ENCODE measurements at places on chromosomes 2 and 18.
A peak's percentile ranks its signal among the peaks of the same experiment; 100 is the strongest.

DNA sequence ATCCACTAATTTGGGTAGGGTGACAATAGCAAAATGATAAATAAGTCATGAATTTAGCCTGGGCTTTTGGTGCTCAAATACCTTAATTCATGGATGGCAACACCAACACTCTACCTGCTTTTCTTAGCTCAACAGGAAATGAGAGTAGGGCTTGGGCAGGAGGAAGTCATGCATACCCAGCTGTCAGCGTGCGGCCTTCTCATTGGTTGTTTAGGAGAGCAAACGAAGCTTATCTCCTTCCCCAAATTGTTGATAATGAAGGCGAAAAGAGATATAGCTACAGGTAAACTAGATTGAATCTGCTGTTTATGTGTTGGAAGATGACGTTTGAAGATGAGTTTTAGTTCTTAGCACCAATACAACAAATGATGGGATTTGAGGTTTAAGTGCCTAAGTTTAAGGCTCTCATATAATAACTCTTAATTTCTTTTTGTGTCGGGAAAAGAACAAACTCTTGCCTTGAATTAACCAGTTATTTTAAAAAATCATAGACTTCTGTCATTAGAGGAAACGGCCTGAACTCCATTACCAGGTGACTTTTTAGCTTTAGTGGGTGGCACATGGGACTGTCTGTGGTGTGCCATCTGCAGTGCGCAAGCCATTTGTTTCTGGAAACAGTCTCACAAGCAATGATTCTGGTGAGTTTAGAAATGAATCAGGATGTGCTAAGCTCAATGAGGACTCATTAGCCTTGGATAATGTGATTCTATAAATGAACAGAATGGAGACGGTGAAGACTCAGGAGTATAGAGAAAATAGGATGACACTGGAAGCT lies 19.8 kb downstream of the MAP4K4 start:
- peak; percentile 82 for DNase-seq

DNA sequence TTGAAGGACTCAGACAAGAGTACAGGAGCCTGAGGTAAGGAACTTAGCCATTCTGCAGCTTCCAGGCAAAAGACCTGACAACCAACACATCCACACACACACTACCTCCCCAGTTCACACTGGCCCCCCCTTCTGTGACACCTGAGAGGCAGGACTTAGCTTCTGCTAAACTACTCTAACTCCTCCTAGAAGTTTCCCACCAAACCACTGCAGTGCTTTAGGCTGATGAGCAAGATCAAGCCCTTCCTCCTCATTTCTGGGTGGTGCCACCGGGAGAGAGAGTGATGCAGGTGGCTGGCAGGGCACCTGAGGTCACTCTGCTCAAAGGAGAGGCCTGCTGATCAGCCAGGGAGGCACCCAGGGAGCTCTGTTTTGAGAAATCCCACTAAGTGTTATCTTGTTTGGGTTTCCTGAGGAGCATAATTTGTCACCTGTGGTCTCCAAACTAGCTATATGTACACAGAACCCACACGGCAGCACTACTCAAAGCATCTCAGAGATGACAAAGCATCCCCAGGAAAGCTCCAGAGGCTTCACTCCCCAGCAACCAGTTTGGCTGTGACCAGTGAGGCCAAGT lies 188.4 kb downstream of the MYO5B start:
- no peak for DNase-seq

GRCh38 chr2:120379916-120380893 lies 34.3 kb downstream of the INHBB start:
- no peak for DNase-seq

- DNase-seq = no peak
These were observed 42.4 kb upstream of the PSMD14 start for GRCh38 chr2:161265874-161266273.

DNA sequence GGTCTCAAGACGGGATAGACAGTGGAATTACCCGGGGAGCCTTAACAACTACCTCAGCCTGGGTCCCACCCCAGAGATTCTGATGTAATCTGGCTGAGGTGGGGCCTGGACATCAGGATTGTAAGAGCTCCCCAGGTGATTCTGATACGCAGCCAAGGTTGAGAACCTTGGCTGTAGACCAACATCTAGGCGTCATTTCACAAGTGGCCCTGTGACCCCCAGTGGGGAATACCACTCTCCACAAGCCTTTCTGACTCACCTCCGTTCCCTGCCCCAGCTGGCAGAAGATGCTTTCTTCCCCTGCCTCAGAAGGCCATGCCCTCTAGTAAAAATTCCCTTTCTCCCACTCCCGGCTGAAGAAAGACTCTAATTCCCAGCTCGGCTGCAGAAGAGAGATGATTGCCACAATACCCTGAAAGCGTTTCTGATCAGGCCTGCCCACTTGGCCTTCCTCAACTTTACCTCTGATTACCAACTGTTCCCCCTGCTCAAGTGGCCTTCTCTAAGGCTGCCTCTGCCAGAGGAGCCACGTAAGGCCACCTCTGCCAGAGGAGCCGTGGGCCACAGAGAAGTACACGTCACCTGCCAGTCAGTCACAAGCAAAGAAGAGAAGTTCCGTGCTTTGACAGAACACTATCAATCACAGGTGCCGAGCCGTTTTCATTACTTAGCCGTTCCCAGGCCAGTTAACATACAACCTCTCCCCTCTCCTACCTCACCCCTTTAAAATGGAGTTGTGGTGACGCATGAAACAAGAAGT lies 116.8 kb upstream of the PKDCC start:
- DNase-seq = no peak

DNA sequence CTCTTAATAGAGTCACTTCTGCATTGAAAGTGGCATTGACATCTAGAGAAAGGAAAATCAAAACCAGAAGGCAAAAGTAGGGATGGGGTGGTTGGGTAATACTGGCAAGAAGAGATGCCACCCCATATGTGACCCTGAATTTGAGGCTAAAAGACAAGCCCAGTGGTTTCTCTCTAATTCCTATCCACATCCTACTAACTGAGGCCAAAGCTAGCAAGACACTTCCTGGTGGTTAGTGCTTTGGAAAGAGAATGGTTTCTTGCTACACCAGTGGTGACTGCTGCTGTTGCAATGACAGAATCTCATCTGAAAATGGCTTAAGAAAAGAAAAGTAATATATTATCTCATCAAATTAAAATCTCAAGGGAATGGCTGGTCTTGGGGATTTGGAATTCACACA lies 640.6 kb downstream of the EPHA4 start:
- DNase-seq = no peak

- peak; percentile 97 for DNase-seq
These were observed 704 bp downstream of the KLF11 start for GRCh38 chr2:10043906-10044601.
